ENCODE measurements at places on chromosomes 2 and 18.

DNA sequence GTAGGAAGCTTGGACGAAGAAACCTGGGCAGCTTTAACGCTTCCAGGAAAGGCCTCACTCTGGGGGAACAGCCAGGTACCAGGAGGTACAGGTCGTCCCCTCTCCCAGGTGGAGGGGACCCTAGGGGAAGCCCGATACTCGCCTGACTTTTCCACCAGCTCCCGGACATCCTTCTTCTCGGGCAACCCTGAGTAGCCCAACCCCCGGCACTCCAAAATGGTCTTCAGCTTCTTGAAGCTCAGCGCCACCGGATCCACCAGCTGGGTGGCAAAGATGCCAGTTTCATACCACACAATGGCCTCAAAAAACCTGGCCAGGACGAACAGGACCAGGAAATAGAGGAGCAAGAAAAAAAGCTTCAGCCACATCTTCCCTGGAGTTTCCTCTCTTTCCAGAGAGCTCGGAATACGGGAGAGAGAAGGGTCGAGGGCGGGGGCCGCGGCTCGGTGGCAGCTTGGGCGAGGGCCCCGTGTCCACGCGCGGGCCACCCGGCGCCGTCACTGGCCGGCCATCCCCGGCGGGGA, 1.1 kb downstream of the RNF103 start:
- peak; percentile 11 for DNase-seq

DNA sequence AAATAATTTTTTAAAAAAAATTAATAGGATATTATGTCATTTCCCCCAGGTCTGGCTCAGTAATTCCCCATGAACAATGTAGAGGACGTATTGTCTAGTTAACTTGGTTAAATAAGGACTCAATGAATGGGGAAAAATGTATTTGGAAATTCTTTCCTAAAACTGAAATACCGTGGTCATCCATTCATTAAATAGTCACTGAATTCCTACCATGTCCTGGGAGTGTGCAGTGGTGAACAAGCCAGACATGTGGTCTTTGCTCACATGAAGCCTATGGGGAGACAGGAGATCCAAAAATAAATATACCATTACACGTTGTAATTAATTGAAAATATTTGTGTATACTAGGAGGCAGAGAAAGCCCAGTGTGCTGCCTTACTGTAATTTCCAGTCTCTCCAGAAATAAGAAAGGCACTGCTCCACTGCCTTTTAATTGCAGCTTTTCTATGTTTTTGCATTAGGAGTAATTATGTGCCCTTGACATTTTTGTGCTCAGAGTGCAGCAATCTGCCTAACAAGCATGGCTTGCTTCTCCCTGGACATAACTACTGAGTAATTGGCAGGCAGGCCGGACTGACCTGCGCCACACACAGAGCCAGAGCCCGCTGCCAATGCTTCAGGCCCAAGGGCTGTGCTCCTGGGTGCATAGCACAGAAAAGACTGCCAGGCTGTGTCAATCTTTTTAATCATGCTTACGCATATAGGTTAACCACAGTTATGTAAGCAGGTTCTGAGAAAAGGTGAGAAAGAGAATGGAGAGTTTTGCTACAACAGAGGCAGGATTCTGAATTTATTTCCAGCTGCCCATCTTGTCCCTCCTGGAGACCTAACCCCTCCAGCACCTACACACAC, 22.2 kb upstream of the TTC39C start:
- DNase-seq, result no peak

- DNase-seq, result no peak
Observed at GRCh38 chr2:36965751-36966369, 476 bp downstream of the STRN start.

GRCh38 chr2:6626401-6627012, 239.2 kb downstream of the CMPK2 start:
- DNase-seq, result no peak

GRCh38 chr2:174753038-174753633, 11.1 kb downstream of the CHRNA1 start:
- no peak for DNase-seq

- DNase-seq, result no peak
Observed at GRCh38 chr2:191056228-191056627, 42.3 kb upstream of the STAT1 start.

- DNase-seq, result no peak
Observed at GRCh38 chr18:70822117-70822516, 533.3 kb downstream of the SOCS6 start.

DNA sequence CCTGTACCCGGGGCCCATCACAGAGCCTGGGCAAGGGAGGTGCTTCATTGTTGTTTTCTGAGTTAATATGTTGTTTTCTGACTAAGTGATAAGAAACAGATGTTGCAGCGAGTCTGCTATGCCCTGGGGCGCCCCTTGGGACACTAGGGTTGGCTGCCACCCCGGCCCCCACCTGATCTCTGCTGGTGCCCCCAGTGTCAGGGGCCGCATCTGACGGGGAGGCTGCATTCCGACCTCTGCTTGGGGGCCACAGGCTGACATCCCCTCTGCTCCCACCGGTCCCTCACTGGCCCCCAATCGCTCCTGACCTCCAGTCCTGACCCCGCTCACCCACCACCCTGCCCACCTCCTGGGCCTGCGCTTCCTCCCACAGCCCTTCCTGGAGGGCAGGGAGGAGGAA, 65.9 kb downstream of the LONRF2 start:
- DNase-seq, result no peak

GRCh38 chr18:49016648-49017539, 66.1 kb upstream of the SMAD7 start:
- DNase-seq, result no peak

DNA sequence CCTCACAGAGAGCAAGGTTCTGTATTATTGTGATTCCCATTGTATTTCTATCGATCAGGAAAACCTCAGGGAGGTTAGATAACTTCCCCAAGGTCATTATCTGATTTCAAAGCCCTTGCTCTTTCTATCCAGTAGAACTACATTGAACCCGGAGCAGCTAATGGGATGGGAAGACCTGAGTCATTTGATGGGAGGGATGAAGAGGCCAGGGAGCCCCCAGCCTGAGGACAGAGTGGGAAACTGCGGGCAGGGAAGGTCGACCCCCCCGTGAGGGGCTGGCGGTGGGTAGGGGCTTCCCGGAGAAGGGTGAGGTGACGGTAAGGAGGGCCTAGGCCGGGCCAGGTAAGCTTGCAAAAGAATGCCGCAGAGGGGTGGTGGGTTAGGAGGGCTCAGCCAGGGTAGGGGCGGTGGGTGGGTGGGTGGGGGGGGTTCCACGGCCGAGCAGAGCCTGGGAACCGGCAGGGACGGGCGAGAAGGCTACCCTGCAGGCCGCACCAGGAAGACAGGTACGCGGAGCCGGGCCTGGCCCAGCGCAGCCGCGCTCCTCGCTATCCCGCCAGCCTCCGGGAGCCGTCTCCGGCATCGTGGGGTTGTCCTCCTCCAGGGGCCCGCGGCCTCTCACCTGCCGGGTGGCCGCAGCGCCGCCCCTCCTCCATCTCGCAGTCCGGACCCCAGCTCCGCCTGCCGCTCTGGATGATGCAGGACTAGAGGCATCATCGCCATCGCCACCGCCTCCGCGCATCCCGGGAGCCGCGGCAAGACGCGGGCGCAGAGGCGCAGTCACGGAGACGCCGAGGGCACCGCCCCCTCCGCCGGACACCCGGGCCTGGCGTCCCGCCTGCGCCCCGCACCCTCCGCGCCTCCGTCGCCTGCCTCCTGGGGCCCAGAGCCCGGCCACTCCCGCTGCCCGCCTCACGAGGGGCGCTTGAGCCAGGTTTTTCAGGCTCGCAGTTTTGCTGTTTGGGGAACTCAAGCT, at the start of gene GPR75:
GPR75 (minus strand) TSS at position 762 of the 976 bp plus-strand sequence. CDS start 5,211 bp downstream, outside the sequence.
- DNase-seq, result no peak

DNA sequence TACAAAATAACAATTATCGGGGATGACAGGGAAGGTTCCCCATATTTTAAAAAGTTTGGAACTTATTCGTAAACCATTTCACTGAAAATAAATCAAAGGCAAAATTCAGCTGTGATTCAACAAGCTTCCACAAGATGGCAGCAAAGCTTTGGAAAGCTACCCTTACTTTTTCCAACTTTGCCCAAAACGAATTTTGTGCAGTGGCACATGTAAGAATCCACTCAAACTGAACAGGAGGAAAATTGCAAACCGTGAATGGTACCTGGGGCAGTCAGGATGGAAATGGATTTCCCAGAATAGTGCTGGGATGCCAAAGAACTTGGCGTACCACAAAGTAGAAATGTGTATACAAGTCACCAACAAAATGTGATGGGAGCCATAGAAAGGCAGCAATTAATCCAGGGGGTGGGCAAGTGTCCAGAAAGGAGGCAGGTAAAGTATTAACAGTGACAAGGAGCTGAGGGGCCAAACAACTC, 10.7 kb downstream of the RPL31 start:
- no peak for DNase-seq

GRCh38 chr18:59672235-59672711, 24.9 kb downstream of the CCBE1 start:
- no peak for DNase-seq

GRCh38 chr18:55088561-55088960, 129.3 kb upstream of the CCDC68 start:
- DNase-seq, result no peak

DNA sequence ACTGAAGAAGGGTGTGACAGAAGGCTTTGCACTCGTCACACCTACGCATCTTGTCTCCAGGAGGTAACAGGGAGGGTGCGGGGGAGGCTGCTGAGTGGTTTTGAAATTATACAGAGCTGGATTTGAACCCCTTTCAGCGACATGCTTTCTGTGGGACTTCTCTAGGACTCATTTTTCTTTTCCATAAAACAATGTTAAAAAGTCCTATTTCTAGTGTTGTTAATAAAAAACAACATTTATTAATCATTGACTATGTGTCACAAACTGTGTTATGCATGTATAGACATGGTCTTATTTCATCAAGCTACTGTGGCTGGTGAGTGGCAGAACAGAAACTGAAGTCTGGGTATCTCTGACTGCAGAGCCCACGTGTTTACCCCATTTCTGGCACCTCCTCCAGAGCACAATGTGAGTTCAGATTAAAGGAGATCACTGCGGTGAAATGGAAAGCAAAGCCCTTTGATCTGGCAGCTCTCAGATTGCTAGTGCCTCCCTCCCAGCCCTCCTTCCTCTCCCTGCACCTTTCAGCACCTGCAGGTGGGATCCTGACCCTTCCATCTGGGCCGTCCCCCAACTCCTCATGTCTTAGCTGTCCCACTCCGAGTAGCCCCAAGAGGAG, 315.5 kb upstream of the MYT1L start:
- DNase-seq, result no peak

- no peak for DNase-seq
Observed at GRCh38 chr2:128341621-128342020, 23.0 kb upstream of the HS6ST1 start.

- no peak for DNase-seq
Observed at GRCh38 chr18:36728345-36728744, 100.5 kb downstream of the TPGS2 start.

DNA sequence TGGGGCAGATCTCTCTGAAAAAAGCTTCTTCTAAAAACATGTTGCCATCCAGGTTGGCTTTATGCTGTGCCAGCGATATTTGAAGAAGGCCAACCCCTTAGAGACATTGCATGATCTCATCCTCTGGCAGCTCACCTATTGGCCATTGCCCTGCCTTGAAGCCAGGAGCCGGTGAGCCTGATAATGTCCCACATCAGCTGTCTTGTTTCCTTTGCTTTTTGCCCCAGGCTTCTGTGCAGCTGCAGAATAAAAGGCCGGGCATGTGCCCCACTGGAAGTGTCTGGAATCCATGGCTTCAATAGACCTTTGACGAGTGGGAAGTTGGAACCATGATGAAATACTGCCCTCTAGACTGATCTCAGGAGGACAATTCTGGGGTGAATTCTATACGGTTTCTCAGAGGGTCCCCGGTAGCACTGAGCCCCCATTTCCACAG, 523.5 kb upstream of the ZEB2 start:
- DNase-seq, result no peak

- DNase-seq, result no peak
Observed at GRCh38 chr2:38747007-38747424, 4.1 kb downstream of the SRSF7 start.

- DNase-seq, result no peak
Observed at GRCh38 chr2:237592425-237592980, 2.0 kb upstream of the RAB17 start.

DNA sequence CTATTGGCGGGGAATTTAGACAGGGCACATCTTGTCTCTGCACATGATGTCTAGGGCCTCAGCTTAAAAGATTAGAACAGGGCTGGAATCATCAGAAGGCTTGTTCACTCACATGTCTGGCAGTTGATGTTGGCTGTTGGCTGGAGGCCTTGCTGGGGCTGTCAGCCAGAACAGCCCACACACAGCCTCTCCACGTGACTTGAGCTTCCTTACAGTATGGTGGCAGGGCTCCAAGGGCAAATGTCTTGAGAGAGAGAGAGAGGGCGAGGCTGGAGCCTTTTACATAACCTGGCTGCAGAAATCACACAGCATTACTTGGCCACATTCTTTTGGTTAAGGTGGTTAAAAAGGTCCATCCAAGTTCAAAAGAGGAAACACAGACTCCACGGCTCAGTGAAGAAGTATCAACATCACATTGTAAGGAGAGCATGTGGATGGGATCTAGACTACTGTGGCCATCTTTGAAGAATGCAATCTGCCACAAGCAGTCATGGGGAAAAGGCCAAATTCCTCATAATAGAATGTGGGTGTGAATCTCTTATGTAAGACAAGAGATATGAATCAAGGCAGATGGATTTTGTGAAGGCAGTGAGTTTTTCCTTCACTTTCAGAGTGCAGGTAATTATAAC, 30.4 kb downstream of the SRSF7 start:
- DNase-seq, result peak; percentile 90

GRCh38 chr18:24627644-24628315, 167.3 kb downstream of the HRH4 start:
- no peak for DNase-seq

DNA sequence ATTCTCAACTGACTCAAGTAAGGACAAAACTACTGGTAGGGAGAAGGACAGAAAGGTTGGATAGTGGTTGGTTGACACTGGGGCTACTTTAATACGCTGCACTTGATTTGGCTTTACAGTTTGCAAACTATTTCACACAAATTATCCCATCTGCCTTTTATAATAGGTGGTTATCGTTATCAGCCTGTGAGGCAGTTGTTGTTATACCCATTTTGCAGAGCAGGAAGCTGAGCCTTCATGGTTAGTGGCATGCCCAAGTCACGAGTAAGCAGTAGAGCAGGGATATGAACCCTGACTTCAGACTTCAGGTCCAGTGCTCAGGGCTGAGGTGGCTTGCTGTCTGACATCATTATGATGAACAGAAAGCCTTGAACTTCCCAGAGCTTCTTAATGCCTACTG, 5.3 kb downstream of the CTIF start:
- DNase-seq, result no peak
